CD8-positive, alpha-beta T cell (primary cell): ENCODE measurements at places on chromosomes 16 and 17. TPM values are rescaled to one million over a fixed set of nuclear protein-coding genes. Genes with fewer than 3 reads are reported as not detected.

The MYH2 gene
- not detected for total RNA-seq

The GFAP gene
- total RNA-seq = not detected

DNA sequence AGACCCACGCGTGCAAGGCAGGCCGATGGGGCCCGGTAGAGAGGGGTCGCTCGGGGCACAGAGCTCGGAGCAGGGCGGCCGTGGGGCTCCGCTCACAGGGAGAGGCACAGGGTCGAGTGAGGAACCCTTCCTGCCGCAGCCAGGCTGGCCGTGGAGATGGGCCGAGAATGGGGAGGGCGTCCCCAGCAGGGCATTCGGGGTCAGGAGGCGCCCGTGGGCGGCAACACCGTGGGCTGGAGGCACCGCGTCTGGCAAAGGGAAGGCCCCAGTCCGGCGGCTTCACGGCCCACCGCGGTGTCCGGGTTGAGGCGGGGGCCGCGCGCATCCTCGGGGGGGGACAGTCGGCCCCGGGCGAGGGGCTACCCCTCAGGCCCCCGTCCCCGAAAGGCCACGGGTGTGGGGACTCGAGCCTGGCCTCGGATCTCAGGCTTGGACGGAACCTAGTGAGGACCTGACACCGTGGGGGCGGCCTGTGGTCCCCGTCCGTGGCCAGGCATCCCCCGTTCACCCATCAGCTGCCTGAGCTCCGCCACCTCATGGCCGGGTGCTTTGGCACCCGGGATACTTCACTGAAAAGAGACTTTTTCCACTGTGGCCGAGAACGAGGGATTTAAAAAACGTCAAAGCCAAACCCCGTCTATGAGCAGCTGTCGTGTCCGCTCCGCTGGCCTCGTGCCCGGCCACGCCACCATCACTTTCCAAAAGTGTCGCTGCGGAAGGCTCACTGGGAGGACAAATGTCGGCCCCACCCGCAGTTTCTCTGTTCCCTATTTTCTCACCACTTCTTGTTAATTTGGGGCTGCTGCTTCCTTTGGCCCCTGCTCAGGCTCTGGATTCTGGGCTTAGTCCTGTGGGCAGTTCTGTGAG lies 73.6 kb downstream of the METRNL start:
- no peak for DNase-seq

- no peak for DNase-seq
These were observed 9.4 kb downstream of the SNX20 start for GRCh38 chr16:50671644-50672260.

GRCh38 chr16:69820926-69821541 lies 58.9 kb downstream of the WWP2 start:
- no peak for DNase-seq

GRCh38 chr17:53088481-53088880 lies 734.2 kb upstream of the KIF2B start:
- DNase-seq = no peak

DNA sequence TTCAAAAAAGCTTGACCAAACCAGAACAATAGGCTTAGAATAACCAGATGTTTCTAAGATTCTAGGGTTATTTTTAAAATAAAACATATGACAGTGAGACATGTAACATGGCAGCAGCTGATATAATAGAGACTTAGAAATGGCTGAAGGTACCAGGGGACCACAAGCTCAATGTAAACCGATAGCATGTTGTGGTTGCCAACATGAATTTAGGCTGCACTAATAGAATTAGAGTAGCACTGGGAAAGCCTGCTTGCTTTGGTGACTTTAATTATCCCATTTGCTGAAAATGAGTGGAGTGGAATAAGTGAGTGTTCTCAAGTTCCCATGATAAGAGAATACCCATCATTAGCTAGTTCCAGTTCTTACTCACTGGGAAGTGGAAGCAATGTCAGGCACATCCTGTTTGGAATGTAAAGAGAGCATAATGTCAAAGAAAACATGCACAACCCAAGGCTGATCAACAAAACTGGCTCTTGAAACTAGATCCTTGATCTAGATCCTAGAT lies 621.2 kb upstream of the CDH5 start:
- no peak for DNase-seq
